Iris pigment epithelial cell (primary cell): ENCODE measurements at places on chromosomes 13 and 19.
A peak's percentile ranks its signal among the peaks of the same experiment; 100 is the strongest.

GRCh38 chr13:24642219-24642618 lies 38.0 kb upstream of the ATP12A start:
- DNase-seq: no peak

GRCh38 chr13:31946091-31946770 lies 85.3 kb upstream of the FRY start:
- peak; percentile 51 for DNase-seq

DNA sequence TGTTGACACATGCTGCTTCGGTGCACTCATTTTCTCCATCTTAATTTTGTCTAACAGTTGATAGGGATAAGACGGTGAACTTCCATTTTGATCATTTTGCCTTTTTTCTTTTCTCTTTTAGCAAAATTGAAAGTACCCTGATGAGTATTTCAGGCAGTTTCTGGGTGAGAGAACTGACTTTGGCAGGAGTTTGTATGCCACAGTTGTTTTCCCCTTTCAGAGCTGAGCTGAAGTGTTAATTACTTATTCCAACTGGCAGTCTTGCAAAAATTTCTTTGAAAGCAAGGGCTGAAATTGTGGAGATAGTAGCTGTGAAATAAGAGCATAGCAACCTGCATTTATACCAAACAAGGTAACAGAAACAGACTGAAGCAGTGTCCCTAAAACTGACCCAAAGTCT lies 180.2 kb downstream of the SLITRK5 start:
- no peak for DNase-seq

DNA sequence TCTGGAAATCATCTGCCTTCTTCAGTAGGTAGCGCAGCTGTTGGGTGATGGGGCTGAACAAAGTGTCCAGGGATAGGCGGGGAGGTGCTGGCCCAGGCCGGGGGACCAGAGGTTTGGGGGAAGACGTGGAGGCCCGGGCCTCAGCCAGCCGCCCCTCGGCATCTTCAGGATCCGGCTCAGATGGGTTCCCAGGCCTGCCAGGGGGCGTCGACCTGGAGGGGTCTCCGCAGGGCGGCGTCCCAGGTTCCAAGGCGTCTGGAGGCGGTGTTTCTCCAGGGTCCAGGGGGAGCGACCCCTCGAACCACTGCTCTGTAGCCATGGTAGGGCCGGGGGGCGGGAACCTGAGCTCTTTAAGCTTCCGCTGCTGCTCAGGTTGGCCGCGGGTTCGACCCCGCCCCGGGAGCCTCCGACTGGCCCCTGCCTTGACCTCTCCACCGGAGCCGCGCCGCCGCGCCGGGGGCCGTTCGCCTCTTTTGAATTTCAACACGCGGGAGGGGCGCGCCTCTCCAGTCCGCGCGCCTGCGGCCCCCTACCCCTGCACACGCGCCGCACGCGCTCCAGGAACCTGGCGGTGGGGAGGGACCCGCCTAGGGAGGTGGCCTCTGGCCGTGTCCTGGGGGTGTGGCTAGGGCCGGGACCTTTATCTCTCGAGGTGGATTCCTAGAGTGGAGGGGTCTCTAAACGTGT lies at the start of gene C19orf67:
Gene C19orf67, minus strand, starts transcription at position 475 of the 687 bp plus-strand sequence. Its CDS starts 156 bp downstream, at position 319.
- DNase-seq: no peak

- no peak for DNase-seq
These were observed 27.1 kb downstream of the EDNRB start for GRCh38 chr13:77891486-77891885.

GRCh38 chr19:48755787-48756186 lies 463 bp downstream of the FGF21 start:
- no peak for DNase-seq

GRCh38 chr13:50156140-50156539 lies 140.9 kb downstream of the KCNRG start:
- DNase-seq: peak; percentile 89

- peak; percentile 87 for DNase-seq
These were observed 29.4 kb downstream of the ZNF557 start for GRCh38 chr19:7098701-7099596.

DNA sequence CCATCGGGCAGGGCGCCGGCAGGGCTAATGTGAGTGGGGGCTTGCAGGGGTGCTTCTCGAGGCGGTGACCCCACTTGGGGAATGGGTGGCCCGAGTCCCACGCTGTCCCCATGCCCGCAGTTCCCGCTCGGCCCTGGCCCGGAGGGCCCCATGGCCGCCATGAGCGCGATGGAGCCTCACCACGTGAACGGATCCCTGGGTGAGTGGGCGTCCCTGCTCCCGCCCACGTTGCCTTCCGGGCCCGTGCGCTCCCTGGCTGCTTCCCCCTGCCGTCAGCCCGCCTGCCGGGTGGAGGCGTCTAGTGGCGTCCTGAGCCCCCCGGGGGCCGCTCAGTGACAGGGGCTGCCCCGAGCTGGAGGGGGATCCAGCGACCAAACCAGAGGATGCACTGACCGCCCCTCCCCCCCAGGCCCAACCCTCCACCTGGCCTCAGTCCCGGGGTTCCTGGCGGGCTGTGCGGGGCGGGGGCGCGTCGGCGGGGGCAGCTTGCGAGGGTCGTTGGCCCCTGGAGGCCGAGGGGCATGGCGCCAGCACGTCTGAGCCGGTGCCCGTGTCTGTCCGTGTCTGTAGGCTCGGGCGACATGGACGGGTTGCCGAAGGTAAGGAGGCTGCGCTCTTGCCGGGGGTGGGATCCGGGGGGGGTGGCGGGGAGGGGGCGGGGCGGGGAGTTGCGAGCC lies 4.8 kb downstream of the ISYNA1 start:
- DNase-seq: no peak

GRCh38 chr13:78317030-78317429 lies 286.3 kb downstream of the POU4F1 start:
- no peak for DNase-seq
